Stimulated activated CD8-positive, alpha-beta memory T cell treated with anti-CD3 and anti-CD28 coated beads, Interleukin-7, amount 100 ng/mL, for 48 hours (primary cell): ENCODE measurements at places on chromosomes 16 and 17.

DNA sequence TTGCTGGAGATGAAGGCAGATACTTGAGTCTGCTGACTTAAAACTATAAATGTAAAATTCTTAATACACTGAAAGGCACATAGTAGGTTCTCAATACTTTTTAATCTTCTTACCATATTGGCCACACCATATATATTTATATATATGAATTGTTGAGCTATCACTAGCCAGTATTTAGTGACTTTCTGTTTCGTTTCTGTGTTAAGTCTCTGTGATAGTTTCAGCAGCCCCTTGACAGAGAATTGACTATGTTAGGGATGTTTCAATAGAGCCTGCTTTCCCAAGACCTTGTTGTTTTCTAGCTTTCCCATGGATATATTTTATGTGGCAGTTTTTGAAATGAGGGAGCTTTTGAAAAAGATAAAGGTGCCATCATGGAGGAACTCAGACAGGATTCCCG is 206.5 kb upstream of the GOT2 start:
- DNase-seq: no peak

DNA sequence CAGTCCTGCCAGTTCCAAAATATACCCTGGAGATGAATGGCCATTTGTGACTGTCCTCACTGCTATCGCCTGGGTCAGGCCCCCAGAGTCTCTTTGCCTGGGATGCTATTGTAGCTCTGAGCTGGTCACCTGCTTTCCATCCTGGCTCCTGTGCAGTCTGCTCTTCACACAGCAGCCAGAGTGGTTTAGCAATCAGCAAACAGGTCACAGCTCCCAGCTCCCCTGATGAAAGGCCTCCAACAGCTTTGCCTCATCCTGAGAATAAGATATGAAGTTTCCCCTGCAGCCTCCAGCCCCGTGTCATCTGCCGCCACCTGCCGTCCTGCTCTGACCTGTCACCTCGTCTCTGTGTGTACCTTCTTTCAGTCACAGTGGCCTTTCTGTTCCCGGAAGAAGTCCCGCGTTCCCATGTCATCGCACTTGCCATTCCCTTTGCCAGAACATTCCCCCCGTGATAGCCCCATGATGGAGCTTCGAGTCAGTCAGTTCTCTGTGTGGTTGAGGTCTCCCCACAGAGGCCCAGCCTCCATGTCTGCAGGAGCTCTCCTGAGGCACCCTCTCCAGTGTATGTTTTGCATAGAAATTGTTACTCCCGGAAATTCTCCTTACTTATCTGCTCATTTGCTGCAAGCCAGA is 281.5 kb downstream of the SNX29 start:
- DNase-seq: no peak

- no peak for DNase-seq
Measured at GRCh38 chr16:58413359-58413758, 21.1 kb downstream of the GINS3 start.

- DNase-seq: no peak
Measured at GRCh38 chr16:83206426-83206825, 579.7 kb downstream of the CDH13 start.

- DNase-seq: no peak
Measured at GRCh38 chr17:71938340-71939010, 182.3 kb upstream of the SOX9 start.

DNA sequence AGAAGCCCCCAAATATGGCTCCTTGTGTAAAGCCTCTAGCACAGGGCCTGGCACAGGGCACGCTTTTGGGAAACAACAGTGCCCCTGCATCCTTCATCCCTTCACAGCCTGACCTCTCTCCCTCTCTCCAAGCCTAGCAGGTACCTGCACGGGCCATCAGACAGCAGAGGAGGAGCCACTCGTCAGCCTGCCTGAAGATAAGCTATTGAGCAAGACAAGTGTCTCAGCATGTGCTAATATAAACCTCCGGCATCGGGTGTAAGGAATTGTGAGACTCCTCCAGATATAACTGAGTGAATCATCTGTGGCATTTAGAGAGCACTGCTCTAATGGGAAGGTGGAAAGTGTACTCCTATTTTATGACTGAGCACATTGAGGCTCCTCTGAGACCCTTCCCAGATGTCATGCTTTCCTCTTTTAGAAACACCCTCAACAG is 38.3 kb downstream of the TBX4 start:
- no peak for DNase-seq

GRCh38 chr17:70286391-70286790 is 117.1 kb downstream of the KCNJ2 start:
- no peak for DNase-seq

DNA sequence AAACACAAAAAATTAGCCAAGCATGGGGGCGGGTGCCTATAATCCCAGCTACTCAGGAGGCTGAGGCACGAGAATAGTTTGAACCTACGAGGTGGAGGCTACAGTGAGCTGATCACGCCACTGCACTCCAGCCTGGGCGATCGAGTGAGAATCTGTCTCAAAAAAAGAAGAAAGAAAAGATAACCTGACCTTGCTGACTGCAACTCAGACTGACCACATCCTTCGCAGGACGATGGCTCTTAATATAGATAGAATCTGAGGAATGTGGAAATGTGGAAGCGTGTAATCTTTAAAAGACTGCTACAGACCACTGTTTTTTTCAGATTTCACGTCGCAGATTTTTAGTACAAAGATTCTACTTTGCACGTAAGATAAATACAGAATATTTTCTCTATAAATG is 37.8 kb downstream of the KLHDC4 start:
- no peak for DNase-seq

- DNase-seq: peak; percentile 55
Measured at GRCh38 chr17:65100316-65101140, 36.6 kb upstream of the RGS9 start.

GRCh38 chr16:14307527-14308367 is 236.6 kb downstream of the MRTFB start:
- no peak for DNase-seq

GRCh38 chr17:13734880-13735279 is 133.2 kb upstream of the HS3ST3A1 start:
- no peak for DNase-seq

- no peak for DNase-seq
Measured at GRCh38 chr16:84042879-84043485, 387 bp upstream of the SLC38A8 start.

DNA sequence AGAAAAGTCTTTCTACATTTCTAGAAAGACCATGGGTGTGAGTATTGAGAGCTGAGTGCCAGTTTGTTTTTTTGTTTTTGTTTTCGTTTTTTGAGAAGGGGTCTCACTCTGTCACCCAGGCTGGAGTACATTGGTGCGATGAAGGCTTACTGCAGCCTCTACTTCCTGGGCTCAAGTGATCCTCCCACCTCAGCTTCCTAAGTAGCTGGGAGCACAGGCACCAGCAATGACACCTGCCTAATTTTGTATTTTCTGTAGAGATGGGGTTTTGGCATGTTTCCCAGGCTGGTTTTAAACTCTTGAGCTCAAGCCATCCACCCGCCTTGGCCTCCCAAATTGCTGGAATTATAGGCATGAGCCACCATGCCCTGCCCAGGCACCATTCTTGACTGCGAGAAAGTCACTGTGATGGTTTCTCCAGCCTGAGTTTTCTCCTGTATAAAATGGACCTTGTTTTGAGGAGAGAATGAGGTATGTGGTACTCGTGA is 673.8 kb downstream of the MAF start:
- no peak for DNase-seq

DNA sequence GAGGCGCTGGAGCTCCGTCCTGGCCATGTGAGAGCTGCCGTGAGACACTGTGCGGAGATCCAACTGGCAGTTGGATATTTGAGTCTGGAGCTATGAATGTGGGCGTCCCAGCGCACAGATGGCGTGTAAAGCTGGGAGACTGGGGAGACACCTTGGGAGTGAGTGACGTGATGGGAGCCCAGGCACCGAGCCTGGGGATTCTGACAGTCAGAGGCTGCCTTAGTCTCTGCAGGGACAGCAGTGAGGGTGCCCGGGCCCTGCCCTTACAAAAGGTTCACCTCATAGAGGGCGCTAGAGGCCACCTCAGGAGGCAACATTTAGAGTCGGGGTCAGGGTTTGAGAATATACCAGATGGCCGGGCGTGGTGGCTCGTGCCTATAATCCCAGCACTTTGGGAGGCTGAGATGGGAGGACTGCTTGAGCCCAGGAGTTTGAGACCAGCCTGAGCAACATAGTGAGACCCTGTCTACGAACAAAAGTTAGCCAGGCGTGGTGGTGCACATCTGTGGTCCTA is 194.1 kb upstream of the GSE1 start:
- DNase-seq: no peak

GRCh38 chr17:9261081-9262012 is 240.0 kb downstream of the NTN1 start:
- no peak for DNase-seq

DNA sequence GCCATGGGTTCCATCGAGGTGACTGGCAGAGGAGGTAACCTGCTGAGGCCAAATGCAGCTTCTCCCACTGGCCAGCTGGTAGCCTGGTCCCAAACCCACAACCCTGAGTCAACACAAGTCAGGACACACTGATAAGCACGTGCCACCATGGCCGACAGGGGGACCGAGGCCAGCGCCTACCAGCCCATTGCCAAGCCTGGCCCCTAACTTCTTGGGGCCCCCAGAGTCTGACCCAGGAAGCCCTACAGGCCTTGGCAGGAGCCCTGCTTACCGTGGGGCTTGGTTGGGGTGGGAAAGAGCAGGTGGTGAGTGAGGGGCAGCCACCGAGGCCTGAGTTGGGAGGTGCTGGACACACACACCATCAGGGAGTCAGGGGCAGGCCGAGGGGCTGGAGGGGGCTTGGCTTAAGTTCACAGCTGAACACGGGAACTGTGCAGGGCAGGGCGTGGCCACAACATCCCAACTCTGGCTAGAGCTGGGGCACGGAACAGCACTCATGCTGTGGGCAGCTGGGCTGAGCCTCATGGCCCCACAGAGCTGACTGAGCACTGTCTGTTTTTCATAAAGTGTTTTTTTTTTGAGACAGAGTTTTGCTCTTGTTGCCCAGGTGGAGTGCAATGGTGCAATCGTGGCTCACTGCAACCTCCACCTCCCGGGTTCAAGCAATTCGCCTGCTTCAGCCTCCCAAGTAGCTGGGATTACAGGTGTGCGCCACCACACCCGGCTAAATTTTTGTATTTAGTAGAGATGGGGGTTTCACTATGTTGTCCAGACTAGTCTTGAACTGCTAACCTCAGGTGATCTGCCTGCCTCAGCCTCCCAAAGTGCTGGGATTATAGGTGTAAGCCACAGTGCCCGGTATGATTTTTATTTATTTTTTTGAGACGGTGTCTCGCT is 5.5 kb downstream of the MRPL28 start:
- no peak for DNase-seq

- no peak for DNase-seq
Measured at GRCh38 chr17:74343526-74344284, 17.7 kb downstream of the KIF19 start.

DNA sequence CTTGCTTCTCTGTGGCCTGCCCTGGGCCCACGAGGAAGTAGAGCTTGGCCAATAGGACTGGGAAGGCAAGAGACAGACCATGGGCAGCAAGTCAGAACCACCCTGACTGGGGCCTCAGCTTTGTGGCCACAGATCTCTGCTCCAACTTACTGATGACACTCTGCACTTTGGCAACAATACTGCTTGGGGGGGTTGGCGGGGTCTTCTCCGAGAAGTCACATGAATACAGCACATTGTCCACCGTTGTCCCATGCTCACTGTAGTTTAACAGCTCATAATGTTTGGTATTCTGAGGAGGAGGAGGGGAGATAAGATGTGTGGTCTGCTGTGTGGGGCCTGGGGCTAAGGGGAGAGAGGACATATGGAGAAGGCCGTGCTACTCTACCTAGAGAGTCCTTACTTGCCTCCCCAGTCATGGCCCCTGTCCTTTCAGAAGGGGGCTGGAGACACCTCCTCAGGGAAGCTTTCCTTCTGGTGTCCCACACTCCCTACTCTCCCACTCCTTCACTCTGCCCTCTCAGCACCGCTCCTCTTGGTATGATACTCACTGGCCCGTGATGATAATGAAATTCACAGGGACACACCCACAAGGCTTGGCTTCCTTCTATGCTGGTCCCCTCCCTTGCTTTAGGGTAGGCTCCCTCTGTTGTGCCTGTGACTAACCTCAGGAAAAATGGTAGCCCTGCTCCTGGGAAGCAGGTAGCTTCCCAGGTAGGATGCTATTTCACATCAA is 4.0 kb upstream of the DHRS13 start:
- no peak for DNase-seq

- DNase-seq: no peak
Measured at GRCh38 chr16:24522751-24523150, 16.6 kb upstream of the RBBP6 start.

- no peak for DNase-seq
Measured at GRCh38 chr17:75565066-75565465, 22.5 kb upstream of the MYO15B start.

DNA sequence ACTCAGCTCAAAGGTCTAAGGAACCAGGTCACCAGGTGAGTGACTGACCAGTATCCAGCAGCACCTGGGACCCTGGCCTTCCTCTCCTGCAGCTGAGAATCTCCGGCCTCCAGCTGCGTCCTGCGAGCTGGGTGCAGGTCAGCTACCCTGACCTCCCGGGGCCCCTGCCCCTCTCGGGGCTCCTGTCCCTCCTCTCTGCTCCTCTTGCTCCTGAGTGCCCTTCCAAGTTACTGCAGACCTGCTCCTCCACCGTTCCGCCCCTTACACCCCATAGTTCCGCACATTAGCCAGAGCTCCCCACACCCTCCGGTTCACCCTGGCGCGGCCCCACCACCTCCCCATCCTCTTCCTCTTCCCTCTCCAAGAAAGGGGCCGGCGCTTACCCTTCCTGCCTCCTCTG is 10.6 kb downstream of the FOXJ1 start:
- no peak for DNase-seq

DNA sequence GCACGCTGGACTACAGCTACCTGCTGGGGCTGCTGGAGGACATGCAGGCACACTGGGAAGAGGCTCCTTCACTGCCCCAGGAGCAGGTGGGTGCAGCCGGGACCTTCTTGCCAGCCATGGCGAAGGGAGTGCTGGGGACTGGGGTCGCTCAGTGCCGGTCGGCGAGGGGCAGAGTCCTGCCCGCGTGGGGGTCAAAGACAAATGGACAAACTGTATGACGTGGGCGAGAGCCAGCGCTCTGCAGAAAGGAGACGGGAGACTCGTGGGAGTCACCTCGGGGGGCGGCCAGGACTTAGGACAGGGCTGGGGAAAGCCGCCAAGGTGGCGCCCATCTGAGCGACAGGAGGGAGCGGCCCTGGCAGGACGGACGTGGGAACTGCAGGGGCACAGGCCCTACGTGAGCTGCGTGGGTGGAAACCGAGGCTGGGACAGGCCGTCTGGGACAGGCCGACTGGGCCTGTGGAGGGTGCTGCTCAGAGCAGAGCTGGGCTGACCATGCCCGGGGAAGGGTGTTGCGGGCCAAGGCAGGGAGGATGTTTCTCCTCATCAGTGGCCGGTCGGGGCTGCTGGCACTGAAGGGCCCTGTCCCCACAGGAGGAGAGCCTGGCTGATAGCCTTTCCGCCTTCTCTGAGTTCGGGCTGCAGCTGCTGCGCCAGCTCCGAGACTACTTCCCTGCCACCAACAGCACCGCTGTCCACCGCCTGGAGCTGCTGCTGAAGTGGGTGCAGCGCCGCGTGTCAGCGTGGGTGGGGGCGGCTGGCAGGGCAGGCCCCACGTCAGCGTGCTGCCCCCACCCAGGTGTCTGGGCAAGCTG is 8.0 kb downstream of the TSR3 start:
- DNase-seq: no peak

- no peak for DNase-seq
Measured at GRCh38 chr16:20064931-20065330, 8.8 kb downstream of the GPR139 start.
